Neuronal stem cell (in vitro differentiated cells): ENCODE measurements at places on chromosomes 12 and 14.
A peak's percentile ranks its signal among the peaks of the same experiment; 100 is the strongest.

- no peaks in the 10 kb centered on the region for H3K36me3 ChIP-seq
- H3K27ac ChIP-seq, result no peak overlapping the region
- no peak for DNase-seq
- H3K27me3 ChIP-seq, result peaks cover 8% of the 10 kb centered on the region
These were observed 19.9 kb upstream of the CTDSP2 start for GRCh38 chr12:57866308-57867019.

- no peak overlapping the region for H3K4me3 ChIP-seq
- DNase-seq, result no peak
- H3K27me3 ChIP-seq, result no peaks in the 10 kb centered on the region
- H3K4me1 ChIP-seq, result peaks cover 21% of the 10 kb centered on the region
- no peak overlapping the region for H3K27ac ChIP-seq
- no peaks in the 10 kb centered on the region for H3K36me3 ChIP-seq
These were observed 162.6 kb upstream of the PLEKHA5 start for GRCh38 chr12:18966954-18967353.

- no peaks in the 10 kb centered on the region for H3K4me1 ChIP-seq
- no peaks in the 10 kb centered on the region for H3K27me3 ChIP-seq
- DNase-seq, result no peak
These were observed 218.9 kb downstream of the MED13L start for GRCh38 chr12:116058574-116058973.

DNA sequence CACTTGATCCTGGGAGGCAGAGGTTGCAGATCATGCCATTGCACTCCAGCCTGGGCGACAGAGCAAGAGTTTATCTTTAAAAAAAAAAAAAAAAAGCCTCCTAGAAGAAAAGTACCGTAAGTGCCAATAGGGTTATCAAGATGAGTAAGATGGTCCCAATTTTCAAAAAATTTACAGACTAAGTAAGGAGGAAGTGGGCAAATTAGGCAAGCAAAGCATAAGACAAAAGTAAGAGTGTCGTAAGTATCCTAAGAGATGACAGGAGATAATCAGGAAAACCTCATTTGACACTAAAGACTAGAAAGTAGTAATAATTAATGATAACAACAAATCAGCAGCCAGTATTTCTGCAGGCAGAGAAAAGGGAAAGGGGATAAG is 12.2 kb downstream of the PYM1 start:
- peaks cover 2% of the 10 kb centered on the region for H3K27me3 ChIP-seq
- H3K4me1 ChIP-seq, result no peaks in the 10 kb centered on the region
- H3K4me3 ChIP-seq, result no peak overlapping the region

DNA sequence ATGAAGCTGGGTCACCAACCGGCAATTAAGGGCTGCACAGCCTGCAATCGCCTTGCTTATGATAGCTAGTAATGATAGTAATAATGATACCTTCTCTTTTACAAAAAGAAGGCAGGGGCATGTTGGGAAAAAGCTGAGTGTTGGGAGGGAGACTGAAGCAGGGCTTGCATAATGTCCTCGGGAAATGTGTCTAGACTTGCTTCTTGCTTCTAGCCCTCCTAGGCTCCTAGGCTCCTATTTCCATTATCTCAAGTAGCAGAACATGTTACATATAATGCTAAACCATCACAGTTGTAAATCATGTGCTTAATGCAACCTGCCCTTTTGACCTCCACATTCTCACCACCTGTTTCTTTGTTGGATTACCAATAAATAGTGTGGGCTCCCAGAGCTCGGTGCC is 18.7 kb downstream of the RERGL start:
- H3K36me3 ChIP-seq, result no peaks in the 10 kb centered on the region
- H3K4me3 ChIP-seq, result no peak overlapping the region
- no peak for DNase-seq
- peaks cover 3% of the 10 kb centered on the region for H3K4me1 ChIP-seq

- peak overlapping the region; percentile 72 for H3K27ac ChIP-seq
- no peak overlapping the region for H3K4me3 ChIP-seq
- no peaks in the 10 kb centered on the region for H3K27me3 ChIP-seq
- H3K36me3 ChIP-seq, result no peaks in the 10 kb centered on the region
- peaks cover 20% of the 10 kb centered on the region for H3K4me1 ChIP-seq
These were observed 50.5 kb downstream of the B4GALNT3 start for GRCh38 chr12:510071-510825.

- no peak overlapping the region for H3K27ac ChIP-seq
- H3K27me3 ChIP-seq, result no peaks in the 10 kb centered on the region
- H3K4me1 ChIP-seq, result no peaks in the 10 kb centered on the region
- peak; percentile 74 for DNase-seq
- no peaks in the 10 kb centered on the region for H3K36me3 ChIP-seq
- H3K4me3 ChIP-seq, result no peak overlapping the region
These were observed 379.6 kb downstream of the LRIG3 start for GRCh38 chr12:58540480-58541299.

DNA sequence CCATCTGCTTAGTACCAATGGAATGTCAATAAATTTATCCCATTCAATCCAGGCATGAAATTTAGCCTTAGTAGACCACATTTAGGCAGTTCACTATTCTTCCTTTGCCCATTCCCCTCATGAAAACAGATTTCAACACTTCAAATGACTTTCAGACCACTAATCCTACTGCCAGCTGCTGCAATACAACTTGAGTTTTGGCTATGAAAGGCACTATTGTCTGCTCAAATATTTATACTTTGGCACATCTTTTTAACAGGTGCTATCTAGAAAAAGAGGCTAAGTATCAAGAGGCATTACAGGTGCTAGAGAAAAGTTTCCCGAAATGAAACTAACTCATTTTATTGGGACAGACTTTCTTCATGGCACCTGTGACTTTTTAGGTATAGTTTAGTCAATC is 499.8 kb downstream of the C12orf50 start:
- H3K4me1 ChIP-seq, result no peaks in the 10 kb centered on the region
- H3K27me3 ChIP-seq, result no peaks in the 10 kb centered on the region
- H3K27ac ChIP-seq, result no peak overlapping the region
- no peak for DNase-seq

- no peak overlapping the region for H3K4me3 ChIP-seq
- no peak overlapping the region for H3K27ac ChIP-seq
- H3K27me3 ChIP-seq, result no peaks in the 10 kb centered on the region
- no peaks in the 10 kb centered on the region for H3K36me3 ChIP-seq
These were observed 304.7 kb downstream of the SSPN start for GRCh38 chr12:26499979-26500640.

- H3K4me3 ChIP-seq, result no peak overlapping the region
- no peak for DNase-seq
- no peaks in the 10 kb centered on the region for H3K36me3 ChIP-seq
- H3K27me3 ChIP-seq, result no peaks in the 10 kb centered on the region
- H3K4me1 ChIP-seq, result no peaks in the 10 kb centered on the region
- H3K27ac ChIP-seq, result no peak overlapping the region
These were observed 48.1 kb downstream of the KCNK13 start for GRCh38 chr14:90109858-90110257.

- no peaks in the 10 kb centered on the region for H3K36me3 ChIP-seq
- H3K27me3 ChIP-seq, result no peaks in the 10 kb centered on the region
- H3K4me3 ChIP-seq, result no peak overlapping the region
- no peak overlapping the region for H3K27ac ChIP-seq
These were observed 715 bp upstream of the SLC10A1 start for GRCh38 chr14:69797573-69798338.

DNA sequence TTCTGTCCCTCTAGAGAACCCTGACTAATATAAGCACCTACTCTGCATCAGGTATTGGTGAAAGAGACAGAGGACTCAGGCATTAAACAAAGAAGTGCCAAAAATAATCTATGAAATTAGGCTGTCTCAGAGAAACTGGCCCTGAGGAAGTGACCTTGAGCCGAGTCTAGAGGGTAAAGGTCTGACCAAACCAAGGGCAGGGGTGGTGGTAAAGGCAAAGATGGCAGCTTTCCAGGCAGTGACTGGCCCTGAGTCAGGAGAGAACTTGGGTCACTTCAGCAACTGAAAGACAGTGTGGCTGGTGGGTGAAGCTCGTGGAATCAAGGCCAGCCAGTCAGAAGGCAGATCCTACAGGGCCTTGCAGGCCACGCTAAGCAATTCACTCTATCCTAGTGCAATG is 30.6 kb downstream of the CDKL1 start:
- H3K4me3 ChIP-seq, result no peak overlapping the region
- H3K4me1 ChIP-seq, result no peaks in the 10 kb centered on the region
- H3K27ac ChIP-seq, result no peak overlapping the region
- no peaks in the 10 kb centered on the region for H3K36me3 ChIP-seq
- no peak for DNase-seq

DNA sequence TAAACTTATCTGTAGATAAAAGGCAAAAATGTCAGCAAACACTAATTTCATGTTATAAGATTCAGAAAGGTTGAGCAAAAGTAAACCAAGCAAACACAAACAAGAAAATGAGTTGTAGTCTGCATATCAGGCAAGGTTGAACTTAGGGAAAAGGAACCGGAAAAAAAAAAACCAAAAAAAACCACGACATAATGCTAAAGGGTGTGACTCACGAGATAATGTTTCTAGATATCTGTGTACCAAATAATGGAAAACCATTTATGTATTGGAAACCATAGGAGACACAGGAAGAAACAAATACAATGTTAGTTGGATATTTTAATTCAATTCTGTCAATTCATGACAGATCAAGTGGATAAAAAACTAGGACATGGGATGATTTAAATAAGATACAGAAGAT is 60.5 kb downstream of the GPATCH2L start:
- H3K27me3 ChIP-seq, result no peaks in the 10 kb centered on the region
- no peak for DNase-seq
- H3K4me1 ChIP-seq, result no peaks in the 10 kb centered on the region
- H3K27ac ChIP-seq, result no peak overlapping the region
- no peaks in the 10 kb centered on the region for H3K36me3 ChIP-seq
- no peak overlapping the region for H3K4me3 ChIP-seq

DNA sequence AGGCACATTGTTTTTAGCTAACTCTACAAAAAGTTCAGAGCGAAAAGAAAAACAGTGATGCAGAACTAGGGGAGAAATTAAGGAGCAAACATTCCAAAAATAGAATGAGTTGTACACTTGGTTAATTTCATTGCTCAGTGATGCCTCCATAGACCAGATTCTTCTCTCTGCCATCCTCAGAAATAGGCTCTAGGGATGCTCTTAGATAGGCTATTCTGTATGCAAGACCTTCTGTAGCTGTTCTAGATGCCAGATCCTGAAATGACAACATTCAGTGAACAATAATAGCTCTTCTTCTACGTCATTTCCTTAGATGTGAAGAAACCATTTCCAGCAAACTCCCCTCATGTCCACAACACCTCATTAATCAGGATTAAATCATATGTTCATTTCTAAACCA is 466.3 kb downstream of the DIO2 start:
- H3K27me3 ChIP-seq, result no peaks in the 10 kb centered on the region
- no peaks in the 10 kb centered on the region for H3K36me3 ChIP-seq
- no peak overlapping the region for H3K27ac ChIP-seq
- DNase-seq, result no peak
- H3K4me3 ChIP-seq, result no peak overlapping the region
- peaks cover 2% of the 10 kb centered on the region for H3K4me1 ChIP-seq

DNA sequence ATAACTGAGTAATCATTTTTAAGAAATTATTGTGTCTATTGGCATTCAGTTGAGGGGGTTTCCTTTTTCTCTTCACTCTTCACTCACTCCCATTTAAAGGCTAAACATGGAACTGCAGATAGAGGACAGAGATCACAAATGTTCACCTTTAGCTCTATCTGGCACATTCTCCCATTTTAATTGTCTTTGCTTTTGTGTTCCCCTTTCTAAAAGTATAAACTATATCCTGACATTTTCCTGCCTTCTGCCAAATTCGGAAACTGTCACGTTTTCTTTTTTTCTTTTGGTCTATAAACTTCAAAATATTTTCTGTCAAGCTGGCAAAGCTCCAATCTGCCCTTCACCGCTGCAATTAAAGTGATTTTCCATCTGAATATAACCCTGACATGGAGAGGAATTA is 219.8 kb upstream of the CDKN3 start:
- no peak overlapping the region for H3K27ac ChIP-seq
- no peak for DNase-seq
- H3K27me3 ChIP-seq, result no peaks in the 10 kb centered on the region
- no peak overlapping the region for H3K4me3 ChIP-seq
- no peaks in the 10 kb centered on the region for H3K36me3 ChIP-seq
- H3K4me1 ChIP-seq, result no peaks in the 10 kb centered on the region

- H3K36me3 ChIP-seq, result no peaks in the 10 kb centered on the region
- peaks cover 10% of the 10 kb centered on the region for H3K4me1 ChIP-seq
- H3K4me3 ChIP-seq, result no peak overlapping the region
These were observed 7.8 kb downstream of the JAG2 start for GRCh38 chr14:105160776-105161175.

GRCh38 chr14:31902002-31902401 is 175.1 kb upstream of the ARHGAP5 start:
- H3K27me3 ChIP-seq, result no peaks in the 10 kb centered on the region
- H3K4me1 ChIP-seq, result peaks cover 2% of the 10 kb centered on the region
- no peak for DNase-seq
- no peaks in the 10 kb centered on the region for H3K36me3 ChIP-seq

GRCh38 chr12:4274396-4275015 is 944 bp downstream of the CCND2 start:
- peak overlapping the region; percentile 90 for H3K27ac ChIP-seq
- DNase-seq, result no peak
- H3K27me3 ChIP-seq, result peaks cover 12% of the 10 kb centered on the region
- peaks cover 22% of the 10 kb centered on the region for H3K36me3 ChIP-seq
- peak overlapping the region; percentile 82 for H3K4me3 ChIP-seq

DNA sequence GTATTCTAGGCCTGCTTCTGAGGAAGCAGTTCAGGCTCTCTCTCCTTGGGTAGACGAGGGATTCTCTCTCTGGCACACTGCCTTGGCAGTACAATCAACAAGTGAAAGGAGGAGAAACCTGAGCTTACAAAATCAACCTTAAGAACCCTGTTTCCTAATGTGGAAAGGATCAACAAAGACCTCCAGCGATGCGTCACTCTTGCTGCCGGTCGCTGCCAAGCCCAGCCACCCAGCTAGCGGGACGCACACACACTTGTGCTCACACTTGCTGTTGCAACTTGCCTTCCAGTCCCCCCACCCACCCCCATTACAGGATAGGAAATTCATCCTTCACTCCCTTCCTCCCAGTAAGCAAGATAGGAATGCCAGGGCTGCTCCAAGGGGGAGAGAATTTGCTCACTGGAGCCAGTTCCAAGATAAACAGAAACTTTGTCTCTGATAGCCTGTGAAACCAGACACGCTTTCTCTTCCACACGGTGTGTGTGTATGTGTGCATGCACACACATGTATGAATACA is 144.3 kb downstream of the BCL11B start:
- H3K4me1 ChIP-seq, result peaks cover 9% of the 10 kb centered on the region
- no peak overlapping the region for H3K4me3 ChIP-seq
- no peak overlapping the region for H3K27ac ChIP-seq
- H3K27me3 ChIP-seq, result no peaks in the 10 kb centered on the region

DNA sequence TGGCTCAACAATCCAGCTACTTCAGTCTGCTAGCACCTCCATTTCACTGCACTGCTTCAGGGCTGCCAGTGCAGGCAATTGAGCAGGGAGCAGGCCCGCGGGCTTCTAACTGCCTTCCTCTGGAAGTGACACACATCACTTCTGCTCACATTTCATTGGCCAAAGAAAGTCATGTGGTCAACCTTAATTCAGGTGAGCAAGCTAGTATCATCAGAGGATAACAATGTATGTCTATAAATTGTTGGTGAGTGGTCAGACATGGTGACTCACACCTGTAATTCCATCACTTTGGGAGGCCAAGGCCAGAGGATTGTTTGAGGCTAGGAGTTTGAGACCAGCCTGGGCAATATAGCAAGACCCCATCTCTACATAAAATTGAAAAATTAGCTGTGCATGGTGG is 22.3 kb upstream of the CHGA start:
- H3K4me3 ChIP-seq, result no peak overlapping the region
- H3K27me3 ChIP-seq, result peaks cover 44% of the 10 kb centered on the region
- H3K27ac ChIP-seq, result no peak overlapping the region
- DNase-seq, result no peak
- H3K36me3 ChIP-seq, result no peaks in the 10 kb centered on the region
- no peaks in the 10 kb centered on the region for H3K4me1 ChIP-seq
